ENCODE measurements at places on chromosomes 2 and 18.
A peak's percentile ranks its signal among the peaks of the same experiment; 100 is the strongest.

DNA sequence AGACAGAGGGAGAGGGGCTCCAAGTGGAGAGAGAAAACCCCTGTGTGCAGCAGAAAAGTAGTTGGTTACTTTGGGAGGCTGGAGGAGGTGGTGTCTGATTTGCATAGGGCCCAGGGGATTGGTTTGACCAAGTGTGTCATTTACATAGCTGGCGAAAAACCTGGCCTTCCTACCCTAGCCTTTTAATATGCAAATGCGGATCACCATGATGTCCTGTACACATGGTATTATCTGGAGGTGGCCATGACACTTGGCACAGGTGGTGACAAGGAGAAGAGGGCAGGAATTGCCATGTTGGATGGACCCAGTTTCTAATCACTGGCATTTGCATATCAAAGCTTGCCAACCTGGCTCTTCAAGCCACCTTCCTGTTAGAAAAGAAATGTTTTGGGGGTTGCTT, 120.8 kb upstream of the CHAC2 start:
- DNase-seq: no peak

- no peak for DNase-seq
These were observed 435 bp upstream of the ARHGAP25 start for GRCh38 chr2:68734176-68734575.

DNA sequence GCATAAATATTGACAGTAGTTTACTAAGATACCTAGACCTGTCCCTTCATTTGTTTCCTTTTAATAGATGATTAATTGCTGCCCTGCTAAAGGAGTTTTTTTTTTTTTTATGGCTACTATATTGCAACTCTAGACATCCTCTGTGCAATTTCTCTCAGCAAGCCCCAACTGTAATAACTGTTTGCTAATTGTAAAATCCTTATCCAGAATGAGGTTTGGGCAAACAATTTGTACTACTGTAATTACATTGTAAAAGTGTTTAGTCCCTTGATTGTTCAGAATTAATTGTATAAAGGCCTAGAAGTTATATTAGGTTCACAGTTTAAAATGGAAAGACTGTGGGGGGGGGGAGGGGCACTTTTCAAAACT, 3.7 kb upstream of the MEIS1 start:
- DNase-seq: no peak

- peak; percentile 76 for DNase-seq
These were observed 89.4 kb downstream of the DGKD start for GRCh38 chr2:233443511-233444183.

DNA sequence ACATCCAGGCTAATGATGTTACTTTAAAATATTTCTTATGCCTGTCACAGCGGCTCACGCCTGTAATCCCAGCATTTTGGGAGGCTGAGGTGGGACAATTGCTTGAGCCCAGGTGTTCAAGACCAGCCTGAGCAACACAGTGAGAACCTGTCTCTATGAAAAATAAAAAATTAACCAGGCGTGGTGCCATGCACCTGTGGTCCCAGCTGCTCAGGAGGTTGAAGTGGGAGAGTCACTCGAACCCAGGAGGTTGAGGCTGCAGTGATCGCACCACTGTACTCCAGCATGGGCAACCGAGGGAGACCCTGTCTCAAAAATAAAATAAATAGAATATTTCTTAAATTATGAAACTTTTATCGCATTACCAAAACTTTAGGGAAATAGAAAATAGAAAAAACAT, 28.1 kb upstream of the ACTR3 start:
- no peak for DNase-seq

DNA sequence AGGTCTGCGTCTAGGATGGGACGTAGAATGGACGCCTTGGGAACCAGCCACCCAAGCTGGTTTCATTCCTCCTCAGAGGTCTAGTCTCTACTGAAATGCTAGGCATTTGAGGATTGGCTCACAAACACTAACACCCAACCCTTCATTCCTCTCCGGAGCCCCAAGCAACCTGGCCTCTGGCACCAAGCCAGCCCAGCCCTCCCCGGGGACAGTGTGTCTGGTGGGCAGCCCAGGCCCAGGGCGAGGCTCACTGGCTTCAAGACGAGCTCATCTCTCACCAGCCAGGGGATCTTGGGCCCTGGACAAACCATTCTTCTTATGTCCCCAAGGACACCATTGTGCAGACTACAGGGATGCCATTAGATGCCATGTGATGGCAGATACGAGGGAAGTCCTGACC, 182.5 kb downstream of the CTIF start:
- DNase-seq: no peak

DNA sequence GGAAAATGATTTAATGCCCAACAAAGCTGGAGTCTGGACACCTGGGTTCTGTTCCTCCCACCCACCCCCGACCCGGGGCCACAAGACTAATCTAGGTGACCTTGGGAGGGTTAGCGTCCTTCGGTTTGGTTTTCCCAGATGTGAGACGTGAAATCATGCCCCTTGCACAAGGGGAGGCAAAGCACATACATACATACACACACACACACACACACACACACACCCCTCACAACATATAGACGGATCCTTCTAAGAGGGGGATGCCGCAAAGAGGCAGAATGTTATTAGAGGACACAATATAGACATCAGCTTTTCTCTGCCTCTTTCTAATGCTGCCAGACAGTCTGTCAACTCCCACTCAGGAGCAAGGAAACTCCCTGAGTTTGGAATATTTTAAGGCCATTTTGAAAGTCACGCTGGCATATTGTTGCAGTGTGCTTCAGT, 616 bp upstream of the RBMS1 start:
- no peak for DNase-seq

DNA sequence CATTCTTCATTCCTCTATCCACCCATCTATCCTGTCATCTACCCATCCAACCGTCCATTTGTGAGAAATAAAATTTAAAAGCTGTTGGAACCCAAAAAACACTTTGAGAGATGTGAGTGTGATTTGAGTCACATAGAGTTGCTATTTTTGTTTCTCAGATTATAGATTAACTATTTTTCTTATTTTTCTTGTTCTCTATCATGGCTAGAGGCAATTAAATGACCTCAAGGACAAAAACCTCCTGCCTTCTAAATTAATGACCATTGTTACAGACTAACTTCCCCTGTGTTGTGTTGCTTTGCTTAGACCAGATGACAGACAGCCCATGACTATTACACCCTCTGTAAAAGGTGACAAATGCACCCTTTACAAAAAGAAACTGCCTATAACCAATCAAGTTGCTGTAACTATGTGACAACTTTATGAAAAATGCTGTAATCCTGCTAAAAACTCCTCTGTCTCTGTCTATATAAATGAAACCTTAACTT, 207.9 kb upstream of the CXCR4 start:
- no peak for DNase-seq

DNA sequence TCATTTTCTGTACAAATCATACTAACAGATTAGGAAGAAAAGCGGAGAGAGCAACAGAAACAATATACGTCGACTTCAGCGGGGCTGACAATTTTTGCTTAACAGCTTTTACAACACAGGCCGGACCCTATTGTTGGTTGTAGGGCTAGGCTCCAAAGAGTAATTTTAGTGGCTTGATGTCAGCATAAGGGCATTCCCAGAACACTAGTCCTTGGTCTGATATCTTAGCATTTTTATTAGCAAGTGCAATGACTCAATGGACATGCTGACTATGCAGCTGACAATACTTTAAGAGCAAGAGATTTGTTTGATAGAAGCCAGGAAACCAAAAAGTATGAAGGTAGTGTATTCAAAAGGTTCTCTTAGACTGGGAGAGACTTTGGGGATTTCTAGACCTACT, 209.9 kb downstream of the LNPK start:
- no peak for DNase-seq

GRCh38 chr2:71212336-71212735, 14.6 kb downstream of the PAIP2B start:
- DNase-seq: peak; percentile 36

DNA sequence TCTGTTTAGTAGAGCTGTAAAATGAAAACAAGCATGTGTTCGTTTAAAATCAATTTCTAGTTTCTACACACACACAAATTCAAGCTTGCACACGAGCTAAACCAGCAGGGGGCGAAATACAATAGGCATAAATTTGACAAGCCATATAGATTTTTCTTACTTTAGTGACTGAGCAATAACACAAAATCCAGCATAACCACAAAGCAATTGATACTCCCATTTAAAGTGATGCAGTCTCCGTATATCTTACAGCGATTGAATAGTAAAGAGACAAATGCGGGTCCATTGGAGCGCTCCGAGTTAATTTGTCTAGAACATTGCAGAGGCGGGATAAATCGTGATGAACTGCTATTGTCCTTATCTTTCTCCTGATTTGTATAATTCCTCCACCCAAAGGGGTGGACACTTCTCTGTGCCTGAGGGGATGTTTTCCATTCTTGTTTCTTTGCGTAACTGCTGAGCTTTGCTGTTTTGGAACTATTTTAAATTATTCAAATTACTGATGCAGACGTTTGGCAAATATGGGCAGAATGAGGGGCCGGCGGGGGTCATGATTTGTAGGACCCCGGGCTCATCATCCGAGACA, 1.2 kb upstream of the AFTPH start:
- DNase-seq: peak; percentile 72

GRCh38 chr18:2954869-2955645, 57.9 kb downstream of the LPIN2 start:
- DNase-seq: no peak

DNA sequence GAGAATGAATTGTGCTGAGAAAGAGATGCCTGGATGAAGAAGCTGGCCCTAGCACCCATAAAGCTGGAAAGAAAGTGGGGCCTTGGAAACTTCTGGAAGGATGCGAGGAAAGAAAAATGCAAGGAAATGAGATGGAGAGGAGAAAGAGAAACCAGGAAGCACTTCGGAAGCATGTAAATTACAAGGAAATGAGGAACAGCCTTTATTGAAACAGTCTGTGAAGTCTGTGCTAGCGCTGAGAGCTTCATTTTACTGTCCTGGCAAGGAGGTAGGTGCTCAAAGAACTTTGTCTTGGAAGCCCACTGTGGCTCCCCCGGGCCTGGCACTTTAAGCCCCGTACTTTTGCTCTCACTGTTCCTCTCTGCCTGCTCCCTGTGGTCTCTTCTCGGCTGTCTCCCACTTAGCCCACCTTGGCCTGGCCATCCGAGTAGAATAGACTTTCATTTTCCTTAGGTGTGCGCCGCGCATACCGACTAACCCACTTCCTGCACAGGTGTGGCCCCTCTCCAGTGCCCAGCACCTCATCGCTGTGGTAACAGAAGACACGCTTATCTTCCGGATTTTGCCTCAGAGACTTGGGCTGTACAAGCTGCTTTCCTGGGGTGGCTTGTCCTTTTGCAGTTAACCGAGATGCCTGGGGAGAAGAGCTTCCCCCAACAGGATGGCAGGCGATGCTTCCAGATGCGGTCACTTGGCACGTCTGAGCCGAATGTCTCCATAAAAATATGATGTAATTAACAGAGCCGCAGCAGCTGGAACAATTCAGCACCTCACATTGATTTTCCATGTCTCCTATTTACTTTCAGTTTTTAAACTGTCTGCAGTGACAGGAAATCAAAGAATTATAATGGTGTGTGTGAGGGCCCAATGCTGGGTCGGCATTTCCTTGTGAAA, 199.6 kb downstream of the HRH4 start:
- DNase-seq: peak; percentile 13

DNA sequence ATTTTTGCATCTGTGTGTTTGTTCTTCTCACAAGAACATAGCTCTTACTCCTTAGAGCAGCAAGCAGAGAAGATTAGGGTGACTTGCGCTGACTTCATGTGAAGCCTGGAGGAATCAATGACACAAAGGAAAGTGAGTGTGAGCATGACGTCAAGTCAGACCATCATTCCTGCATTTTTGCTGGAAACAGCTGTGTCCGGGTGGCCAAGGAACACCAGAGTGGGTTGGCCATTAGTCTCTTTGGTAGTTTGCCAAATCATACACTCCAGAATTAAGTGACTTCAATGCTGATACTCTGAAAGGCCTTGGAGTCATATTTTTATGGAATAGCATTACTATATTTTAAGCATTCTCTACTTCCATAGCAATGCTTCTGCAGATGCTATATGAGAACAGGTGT, 597.2 kb downstream of the DCDC2C start:
- DNase-seq: no peak

GRCh38 chr18:4444306-4444705, 10.8 kb downstream of the DLGAP1 start:
- DNase-seq: no peak

DNA sequence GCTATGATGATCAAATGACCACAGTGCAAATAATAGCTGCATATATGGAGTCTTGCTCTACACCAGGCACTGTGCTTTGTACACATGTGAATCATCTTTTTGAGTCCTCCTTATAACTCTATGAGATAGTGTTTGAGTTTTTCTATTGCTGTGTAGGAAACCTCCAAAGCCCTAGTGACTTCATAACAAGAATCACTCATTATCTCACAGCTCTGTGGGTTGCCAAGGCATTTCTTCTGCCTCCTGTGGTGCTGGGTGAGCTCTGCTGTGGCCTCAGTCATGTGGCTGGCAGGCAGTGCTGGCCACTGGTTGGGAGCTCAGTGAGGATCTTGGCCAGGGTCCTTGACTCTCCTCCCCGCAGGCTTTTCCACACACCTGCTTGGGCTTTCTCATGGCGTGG, 153.4 kb downstream of the CAPN13 start:
- peak; percentile 22 for DNase-seq

DNA sequence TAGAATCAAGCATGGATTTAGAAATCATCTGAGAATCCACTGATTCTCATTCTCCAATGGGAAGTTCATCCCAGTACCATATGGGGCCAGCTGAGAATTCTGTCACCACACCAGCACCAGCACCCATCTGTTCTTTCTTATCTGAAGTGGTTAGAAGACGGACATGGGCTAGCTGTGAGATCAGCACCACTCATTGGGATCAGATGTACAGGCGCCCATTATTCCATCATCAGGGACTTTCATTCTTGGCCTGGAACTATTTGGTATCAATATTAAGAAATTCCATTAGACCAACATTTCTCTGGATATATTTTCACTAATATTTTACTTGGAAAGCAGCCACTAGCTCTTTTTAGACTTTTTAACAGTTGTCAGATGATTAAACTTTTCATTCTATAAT, 185.9 kb upstream of the LINC00305 start:
- DNase-seq: no peak

- peak; percentile 52 for DNase-seq
These were observed 940.2 kb upstream of the ZEB2 start for GRCh38 chr2:145460112-145460511.

DNA sequence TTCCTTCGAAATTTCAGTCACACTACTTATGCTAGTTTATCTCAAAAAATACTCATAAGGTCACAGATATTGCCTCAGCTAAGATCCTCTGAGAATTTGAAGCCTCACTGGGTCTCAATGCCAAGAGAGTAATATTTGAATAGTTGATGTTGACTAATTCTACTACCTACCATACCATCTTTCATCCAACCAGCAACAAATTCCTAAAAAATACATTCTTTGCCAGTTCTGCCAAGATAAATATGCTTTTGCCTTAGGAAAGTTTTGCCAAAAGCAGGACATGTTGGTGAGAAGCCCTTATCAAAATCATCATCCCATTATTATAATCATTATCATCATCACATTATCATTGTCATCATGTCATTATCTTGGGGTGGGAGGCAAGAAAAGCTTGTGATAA, 544.6 kb upstream of the ZEB2 start:
- DNase-seq: no peak

- DNase-seq: no peak
These were observed 154.7 kb upstream of the HS6ST1 start for GRCh38 chr2:128473175-128474035.
